Activated naive CD4-positive, alpha-beta T cell (primary cell): ENCODE measurements at places on chromosomes 7 and 10.

DNA sequence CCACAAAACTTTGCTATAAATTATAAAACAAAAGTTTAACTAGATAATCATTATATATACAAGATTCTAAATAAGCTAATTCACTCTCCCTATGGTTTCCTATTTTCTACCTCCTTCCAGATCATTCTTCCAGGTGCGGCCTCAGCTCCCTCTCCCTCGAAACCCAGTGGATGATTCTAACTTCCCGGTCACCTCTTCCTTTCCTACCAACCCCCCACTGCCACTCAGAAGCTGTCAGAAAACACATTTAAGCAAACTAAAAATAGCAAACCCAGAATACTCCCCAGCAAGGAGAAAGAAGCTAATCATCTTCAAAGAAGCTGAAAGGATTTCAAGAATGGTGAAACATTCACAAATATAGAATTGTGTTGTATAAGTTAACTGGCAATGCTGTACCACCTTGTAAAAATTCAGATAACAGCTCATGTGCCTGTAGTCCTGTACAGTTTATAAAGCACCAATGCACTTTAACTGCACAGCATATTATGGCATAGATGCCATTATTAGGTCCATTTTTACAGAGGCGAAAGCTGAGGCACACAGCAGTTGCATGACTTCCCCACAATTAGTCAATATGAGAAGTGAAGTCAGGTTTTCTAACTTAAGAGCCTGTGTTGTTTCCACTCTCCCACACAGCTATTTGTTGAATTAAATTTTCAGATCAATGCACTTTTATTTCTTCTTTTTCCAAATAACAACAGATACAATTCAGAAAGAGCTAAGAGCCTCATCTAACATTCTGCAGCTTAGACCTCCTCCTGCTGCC lies 13.7 kb upstream of the DNTT start:
- DNase-seq: no peak

DNA sequence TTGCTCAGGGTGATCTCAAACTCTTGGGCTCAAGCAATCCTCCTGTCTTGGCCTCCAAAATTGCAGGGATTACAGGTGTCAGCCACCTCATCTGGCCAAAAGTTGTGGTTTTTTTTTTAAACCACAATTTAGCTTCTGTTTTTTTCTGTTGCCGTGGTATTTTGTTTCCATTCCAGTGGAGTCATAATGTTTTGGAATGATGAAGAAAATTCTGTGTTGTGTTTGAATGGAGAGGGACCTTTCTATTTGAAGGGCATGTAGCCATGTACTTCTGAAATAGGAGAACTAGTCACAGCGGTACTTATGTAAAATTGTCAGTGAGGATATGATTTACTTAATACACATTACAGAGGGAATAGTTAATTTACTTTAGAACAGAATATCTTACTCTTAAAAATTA lies 201.3 kb downstream of the ARL4A start:
- no peak for DNase-seq

DNA sequence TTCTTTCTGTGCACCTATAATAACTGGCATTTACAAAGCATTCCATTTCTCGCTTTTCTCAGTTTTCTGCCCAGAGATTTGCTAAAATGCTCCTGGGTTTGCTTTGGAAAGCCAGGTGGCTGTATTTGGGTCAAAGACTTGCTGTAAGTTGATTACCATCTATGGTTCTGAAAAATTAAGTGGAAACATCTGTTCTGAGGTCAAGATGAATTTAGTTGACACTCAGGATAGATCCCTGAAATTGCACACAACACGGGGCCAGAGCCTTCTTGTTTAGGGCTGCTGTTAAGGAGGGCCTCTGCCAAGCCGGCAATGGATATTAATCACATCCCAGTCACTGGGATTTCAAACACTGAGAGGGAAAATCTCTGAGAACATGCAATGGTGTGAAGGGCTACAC lies 111.6 kb upstream of the GLI3 start:
- no peak for DNase-seq

- no peak for DNase-seq
Measured at GRCh38 chr7:20744954-20745446, 41.7 kb downstream of the SP8 start.

DNA sequence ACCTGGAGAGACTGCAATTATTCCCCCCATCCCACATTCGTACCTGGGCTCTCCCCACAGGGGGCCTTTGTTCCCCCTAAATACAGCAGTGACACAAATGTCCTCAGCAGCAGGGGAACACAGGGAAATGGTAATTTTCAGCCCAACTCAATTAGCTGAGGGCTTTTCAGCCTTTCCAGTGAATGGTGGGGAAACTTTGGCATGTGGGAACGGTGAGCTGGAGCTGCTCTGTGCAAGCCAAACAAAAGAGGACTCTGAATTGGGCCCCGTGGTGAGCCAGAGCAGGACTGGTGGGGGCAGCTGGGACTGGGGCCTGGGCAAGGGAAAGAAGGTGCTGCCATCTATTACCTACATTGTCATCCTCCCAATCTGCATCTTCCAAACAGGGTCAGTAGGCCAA lies 51.0 kb downstream of the FBXW4 start:
- no peak for DNase-seq

- DNase-seq: no peak
Measured at GRCh38 chr10:72105710-72106109, 17.4 kb upstream of the SPOCK2 start.

DNA sequence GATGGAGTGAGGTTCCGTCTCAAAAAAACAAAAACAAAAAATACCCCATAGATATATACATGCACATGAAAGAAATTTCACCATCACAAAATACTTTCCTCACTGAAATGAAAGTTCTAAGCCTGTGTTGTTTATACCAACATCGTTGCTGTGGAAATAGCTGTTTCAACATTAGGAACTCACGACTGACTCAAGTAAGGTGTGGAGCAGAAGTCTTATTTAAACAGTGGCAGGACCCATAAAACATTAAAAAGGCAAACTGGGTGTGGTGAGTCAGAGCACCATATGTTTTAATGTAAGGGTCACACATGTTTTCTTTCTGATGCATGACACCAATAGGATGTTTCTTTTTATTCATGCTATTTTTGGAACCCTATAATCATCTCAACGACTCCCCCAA lies 48.3 kb downstream of the BAIAP2L1 start:
- DNase-seq: no peak

- no peak for DNase-seq
Measured at GRCh38 chr7:945147-945555, 9.3 kb downstream of the ADAP1 start.

DNA sequence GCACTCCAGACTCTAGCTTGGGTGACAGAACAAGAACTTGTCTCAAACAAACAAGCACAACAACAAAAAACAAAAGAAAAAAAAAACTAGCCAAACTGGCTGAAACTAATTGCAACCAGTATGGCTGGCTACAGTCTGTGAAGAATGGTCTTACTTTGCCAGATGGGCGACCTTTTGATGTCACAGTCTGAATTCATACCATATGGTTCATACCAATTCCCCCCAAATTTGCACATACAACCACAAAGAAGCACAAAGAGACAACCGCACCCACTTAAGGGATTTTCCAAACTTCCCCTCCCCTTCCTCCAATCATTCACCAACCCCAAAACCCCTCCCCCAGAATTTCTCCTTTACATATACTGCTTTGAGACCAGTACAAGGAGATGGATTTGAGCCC lies 114.2 kb downstream of the SPAG6 start:
- DNase-seq: no peak

DNA sequence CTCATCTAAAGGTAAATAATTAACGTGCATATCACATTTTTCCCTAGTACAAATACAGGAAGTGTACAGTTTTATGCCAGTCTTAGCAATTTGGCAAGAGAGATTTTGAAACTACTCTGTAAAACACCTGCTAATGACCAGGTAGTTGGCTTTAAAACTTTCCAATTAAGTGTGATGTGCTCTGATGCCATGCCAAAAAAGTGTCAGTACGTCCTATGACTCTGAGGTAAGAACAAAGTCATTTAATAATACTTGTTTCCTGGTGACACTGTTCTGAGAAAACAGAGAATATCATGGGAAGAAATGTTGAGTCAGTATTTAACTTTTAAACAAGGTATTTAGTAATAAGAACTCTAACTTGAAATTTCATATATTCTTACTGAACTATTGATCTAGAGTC lies 9.6 kb downstream of the PDZD8 start:
- DNase-seq: no peak

- DNase-seq: no peak
Measured at GRCh38 chr7:37489703-37490102, 41.0 kb upstream of the ELMO1 start.

- DNase-seq: no peak
Measured at GRCh38 chr10:31820778-31821369, 107.8 kb downstream of the ARHGAP12 start.

GRCh38 chr7:123570390-123571182 lies 13.0 kb upstream of the NDUFA5 start:
- no peak for DNase-seq

DNA sequence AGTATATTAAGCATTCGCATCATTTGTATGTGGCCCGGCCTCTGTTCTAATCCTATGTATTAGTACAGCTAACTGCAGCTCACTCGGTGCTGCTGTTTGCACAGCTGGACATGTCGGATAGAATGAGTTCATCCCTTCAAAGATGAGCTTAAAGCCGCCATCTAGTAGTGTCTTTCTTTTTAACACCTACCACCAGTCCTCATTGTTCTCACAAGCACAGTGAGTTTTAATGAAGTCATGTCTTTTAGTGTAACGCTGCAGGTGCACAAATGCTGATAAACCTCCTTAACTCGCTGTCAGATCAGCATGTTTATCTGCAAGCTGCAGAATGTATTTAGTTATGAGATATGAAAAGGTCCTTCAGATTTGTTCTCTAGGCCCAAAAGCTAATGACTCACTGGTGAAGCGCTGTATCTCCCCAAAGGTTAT lies 247.5 kb downstream of the MTERF1 start:
- DNase-seq: no peak
